ENCODE measurements at places on chromosomes 5 and 9. TPM values are rescaled to one million over a fixed set of nuclear protein-coding genes. Genes with fewer than 3 reads are reported as not detected.

The CMYA5 gene
- under 0.01 TPM for total RNA-seq

The SLC6A19 gene
- not detected for total RNA-seq

The SLC34A1 gene
- not detected for total RNA-seq

The OLFML2A gene
- 0.54 TPM for total RNA-seq

The PCDHB14 gene
- 0.20 TPM for total RNA-seq

The ROR2 gene
- not detected for total RNA-seq

The DAB2 gene
- 102 TPM for total RNA-seq

The RNF183 gene
- total RNA-seq: not detected
